MG63 (cell line): ENCODE measurements at places on chromosomes 11 and 22. TPM values are rescaled to one million over a fixed set of nuclear protein-coding genes. Genes with fewer than 3 reads are reported as not detected.

The OR6A2 gene
- total RNA-seq: not detected in 2 replicates

- no peak for DNase-seq
These were observed 88.6 kb upstream of the LMO1 start for GRCh38 chr11:8352103-8352875.

GRCh38 chr11:63832336-63832735 lies 6.6 kb upstream of the MARK2 start:
- DNase-seq: no peak

DNA sequence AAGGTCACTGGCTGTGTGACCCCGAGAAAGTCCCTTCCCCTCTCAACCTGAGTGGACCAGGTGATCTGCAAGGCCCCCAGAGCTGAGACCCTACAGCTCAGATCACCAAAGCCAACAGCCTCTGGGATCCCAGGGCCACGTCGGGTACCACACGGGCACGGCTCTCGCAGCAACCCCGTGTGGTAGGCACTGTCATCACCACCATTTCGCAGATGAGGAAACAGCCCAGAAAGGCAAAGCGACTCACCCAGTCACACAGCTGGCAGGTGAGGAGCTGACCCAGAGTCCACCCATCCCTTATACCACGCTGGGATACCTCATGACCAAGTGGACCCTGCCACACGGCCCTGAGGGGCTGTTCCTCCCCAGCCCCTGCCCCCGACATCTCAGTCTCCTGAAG lies 2.8 kb downstream of the ATP5MGL start:
- DNase-seq: no peak

GRCh38 chr11:133078591-133079404 lies 453.5 kb downstream of the OPCML start:
- peak; percentile 26 for DNase-seq

GRCh38 chr11:13552784-13553183 lies 57.0 kb upstream of the PTH start:
- DNase-seq: no peak

The HTR3B gene
- total RNA-seq: not detected in 2 replicates

The OR8G5 gene
- total RNA-seq: not detected in 2 replicates

The BIRC2 gene
- total RNA-seq: 35.5 and 130 TPM in 2 replicates

DNA sequence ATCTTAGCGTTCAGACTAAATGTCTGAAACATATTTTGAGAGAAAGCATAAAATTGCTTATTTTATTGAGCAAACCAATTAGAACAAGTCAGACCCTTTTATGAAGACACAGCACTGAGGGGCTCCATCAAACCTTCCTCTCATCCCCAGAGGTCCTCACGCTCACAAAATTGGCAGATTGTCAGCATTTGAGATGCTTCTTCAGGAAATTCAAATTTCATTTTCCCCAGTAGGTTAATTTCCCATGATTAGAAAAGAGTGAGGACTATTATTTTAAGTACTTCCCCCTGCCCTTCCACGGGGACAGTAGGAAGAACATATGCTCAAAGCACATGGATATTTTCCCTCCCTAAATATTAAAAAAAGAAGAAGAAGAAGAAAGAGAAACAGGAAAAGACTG lies 851.8 kb downstream of the BRD1 start:
- DNase-seq: no peak

- no peak for DNase-seq
These were observed 21.8 kb upstream of the CSF2RB start for GRCh38 chr22:36891646-36892045.

DNA sequence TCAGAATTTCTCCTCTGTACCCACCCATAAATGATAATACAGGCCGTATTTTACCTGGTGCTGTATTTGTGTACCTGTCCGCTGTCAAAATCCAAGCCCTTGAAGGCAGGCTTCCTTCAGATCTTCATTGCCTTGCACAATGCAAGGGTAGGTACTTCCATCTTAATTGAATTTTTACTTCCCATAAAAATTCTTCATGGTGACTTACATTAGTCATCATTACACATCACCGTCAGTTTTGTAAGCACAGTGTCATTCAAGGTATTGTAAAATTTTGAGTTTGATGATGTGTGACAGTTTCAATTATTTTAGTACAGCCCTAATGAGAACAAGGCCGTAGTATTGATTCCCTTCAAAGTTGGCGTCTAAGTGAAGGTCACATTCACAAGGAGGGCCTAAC lies 770 bp upstream of the TSG101 start:
- DNase-seq: no peak

DNA sequence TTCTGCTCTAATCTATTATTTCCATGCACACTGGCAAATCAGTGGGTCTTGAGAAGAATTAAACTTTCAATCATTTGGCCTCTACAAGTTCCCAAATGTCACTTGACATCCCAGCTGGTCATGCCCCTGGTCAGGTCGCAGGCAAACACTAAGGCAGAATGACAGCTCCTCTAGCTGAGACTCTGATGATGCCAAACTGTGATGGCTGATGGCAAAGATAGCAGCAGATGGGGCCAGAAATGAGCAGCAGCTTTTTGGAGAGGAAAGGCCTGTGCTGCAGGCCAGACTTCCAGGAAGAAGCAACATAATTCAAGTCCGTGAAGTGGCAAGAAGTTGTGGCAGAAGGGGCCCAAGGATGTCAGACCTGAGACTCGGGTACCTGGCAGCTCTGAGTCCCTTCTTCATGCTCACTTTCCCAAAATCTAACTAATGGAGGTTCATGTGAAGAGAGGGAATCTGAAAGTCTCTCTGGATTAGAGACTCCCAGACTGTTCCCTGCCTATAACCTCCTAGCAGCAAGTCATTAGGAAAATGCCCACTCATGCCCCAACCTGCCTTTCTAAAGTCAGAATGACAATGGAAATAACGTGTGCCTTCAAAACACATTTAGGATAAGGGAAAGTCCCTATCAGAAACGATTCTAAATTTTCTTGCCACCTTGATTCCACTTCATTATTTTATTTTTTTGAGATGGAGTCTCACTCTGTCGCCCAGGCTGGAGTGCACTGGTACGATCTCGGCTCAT lies 9.4 kb upstream of the PMM1 start:
- DNase-seq: no peak

GRCh38 chr11:22407267-22407666 lies 69.1 kb downstream of the SLC17A6 start:
- DNase-seq: no peak

DNA sequence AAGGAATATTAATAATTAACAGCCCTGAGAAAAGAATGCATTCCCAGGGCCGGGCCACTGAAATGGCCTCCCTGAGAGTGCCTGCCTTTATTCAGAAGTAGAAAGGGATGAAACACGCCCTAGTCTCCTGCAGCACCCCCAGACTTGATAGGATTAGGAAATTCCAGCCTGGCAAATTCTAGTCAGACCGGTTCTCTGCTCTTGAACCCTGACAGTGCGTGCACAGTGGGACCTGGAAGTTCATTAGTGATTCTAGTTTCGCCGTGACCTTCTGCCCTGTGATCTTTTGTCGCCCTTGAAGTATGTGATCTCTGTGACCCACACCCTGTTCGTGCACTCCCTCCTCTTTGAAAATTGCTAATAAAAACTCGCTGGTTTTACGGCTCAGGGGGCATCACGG lies 2.1 kb upstream of the GSTP1 start:
- no peak for DNase-seq

The OR5B21 gene
- not detected in 2 replicates for total RNA-seq

The ASPHD2 gene
- 1.8 and 3.4 TPM in 2 replicates for total RNA-seq

DNA sequence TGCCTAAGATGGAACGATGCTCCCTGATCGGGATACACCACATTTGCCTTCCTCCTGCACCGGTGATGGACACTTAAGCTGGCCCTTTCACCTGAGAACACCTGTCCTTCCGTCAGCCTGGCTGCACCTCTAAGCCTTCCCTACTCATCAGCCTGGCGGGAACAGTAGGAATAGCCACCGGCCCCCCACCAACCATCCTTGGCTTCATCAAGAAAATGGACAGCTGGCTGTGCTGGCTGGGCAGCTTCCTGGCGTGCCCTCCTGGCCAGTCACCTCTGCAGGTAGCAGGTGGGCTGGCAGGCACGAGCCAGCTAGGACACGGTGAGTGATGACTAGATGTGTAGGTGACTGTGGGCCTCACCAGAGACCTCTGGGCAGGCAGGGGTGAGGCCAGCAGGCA lies 142.8 kb downstream of the CTTN start:
- DNase-seq: no peak

- DNase-seq: no peak
These were observed 4.2 kb upstream of the GRK2 start for GRCh38 chr11:67261946-67262681.
